ENCODE measurements at places on chromosomes 6 and 20.

- DNase-seq, result no peak
These were observed 60.8 kb upstream of the SSTR4 start for GRCh38 chr20:22974354-22974753.

DNA sequence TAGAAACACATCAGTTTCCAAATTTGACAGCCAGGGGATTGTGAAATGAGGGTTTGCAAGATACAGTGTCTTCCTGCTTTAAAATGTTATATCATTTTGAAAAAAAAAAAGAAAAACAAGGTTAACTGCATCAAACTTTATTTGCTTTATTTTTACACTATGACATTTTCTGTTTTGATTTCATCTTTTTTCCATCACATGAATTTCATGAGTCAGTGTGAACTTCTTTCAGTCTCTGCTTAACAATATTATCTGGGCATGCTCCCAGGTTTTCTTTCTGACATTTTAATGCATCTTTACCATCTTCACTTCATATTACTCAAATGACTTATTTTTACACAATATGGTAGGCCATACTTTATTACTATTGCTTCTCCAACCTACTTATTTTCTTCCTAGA is 1.9 kb downstream of the NCOA7 start:
- DNase-seq, result no peak

GRCh38 chr6:17491416-17492142 is 98.2 kb downstream of the CAP2 start:
- DNase-seq, result no peak

DNA sequence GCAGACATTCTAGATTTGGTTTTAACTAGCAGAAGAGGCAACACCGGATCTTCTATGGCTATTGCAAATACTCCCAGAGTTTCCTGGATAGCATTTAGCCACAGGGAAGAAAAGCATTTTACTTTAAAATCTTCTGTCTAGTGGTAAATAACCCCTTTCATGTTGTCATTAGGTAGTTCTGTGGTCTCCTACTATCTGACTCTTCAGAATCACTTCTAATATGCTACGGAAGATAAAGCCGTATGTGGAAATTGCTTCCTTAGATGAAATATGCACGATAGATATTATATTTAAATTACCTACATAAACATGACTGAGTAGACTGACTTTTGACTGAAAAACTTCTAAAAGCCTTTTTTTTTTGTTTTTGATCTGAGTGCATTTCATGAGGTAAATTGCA is 759 bp downstream of the CRISP3 start:
- DNase-seq, result no peak

- DNase-seq, result no peak
These were observed 27.8 kb downstream of the PRSS16 start for GRCh38 chr6:27275025-27275956.

DNA sequence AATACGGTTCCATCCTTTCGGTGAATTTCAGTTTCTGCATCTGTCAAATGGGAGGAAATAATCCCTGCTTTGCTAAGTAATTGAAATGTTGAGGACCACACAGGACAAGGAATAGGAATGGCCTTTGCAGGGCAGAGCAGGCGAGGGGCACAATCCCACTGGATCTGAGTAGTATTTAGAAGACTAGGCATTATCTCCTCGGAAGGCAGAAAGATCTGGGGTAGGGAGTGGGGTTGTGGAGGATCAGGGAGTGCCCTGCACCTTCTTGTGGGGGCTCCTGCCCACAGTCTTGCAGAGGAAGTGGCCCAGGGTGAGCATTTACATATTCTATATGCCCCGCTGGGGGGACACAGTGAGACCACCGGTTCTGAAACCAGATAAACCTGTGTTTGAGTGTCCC is 87.1 kb upstream of the SIRPA start:
- DNase-seq, result no peak

- no peak for DNase-seq
These were observed 11.6 kb downstream of the BACH2 start for GRCh38 chr6:90285042-90285481.

DNA sequence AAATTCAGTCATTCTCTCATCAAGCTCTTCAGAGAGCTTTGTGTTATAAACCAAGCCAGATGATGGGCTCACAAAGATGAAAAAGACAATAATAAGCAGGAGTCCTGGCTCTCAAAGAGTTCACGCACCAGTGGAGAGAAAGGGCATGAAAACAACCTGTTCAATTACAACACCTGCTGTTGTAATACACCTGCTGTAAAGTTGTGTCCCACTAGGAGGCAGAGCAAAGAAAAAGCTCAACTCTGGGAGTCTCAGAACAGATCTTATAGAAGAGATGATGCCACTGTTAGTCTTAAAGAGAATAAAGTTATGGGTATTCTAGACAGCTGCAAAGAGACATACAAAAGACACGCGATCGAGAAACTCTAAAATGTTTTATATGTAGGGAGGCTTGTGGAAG is 100.6 kb downstream of the DCDC2 start:
- DNase-seq, result no peak

DNA sequence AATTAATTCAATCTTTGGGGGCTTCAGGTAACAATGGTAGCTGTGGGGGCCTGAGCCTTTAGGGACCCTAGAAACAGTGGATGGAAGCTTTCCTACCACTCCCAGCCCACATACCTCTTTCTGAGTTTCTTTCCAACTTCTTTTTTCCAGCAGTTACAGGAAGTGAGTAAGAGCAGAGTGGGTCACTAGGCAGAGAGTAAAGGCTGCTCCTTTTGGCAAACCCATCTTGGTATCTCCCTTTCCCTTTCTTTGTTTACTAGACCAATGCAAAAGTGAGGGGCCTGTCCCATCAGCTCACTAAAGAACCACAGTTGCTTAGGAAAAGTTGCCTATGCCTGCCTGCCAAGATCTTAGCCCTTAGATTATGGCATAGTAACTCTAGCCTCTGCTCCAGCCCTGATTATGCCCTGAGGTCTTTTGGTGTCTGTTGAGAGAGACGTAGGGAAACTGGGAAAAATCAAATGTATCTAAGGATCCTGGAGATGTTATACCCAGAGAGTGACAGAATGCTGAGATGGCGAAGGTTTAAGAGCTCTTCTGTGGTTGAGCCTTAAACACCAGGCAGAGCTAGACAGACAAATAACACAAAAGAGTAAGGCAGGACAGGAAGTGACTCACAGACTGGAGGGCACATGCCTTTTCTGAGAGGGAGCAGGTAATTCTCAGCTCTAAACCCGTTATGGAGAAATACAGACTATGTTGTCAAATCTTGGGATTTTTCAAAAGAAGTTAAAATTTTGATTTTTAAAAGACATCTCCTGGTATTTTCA is 31.3 kb downstream of the TRMT6 start:
- DNase-seq, result no peak

GRCh38 chr6:158756126-158756525 is 63.0 kb downstream of the EZR start:
- DNase-seq, result no peak

- DNase-seq, result no peak
These were observed 28.9 kb downstream of the FYN start for GRCh38 chr6:111844376-111844775.

GRCh38 chr20:46563170-46563859 is 12.9 kb upstream of the OCSTAMP start:
- no peak for DNase-seq

GRCh38 chr6:155310596-155310995 is 3.7 kb downstream of the TFB1M start:
- no peak for DNase-seq

DNA sequence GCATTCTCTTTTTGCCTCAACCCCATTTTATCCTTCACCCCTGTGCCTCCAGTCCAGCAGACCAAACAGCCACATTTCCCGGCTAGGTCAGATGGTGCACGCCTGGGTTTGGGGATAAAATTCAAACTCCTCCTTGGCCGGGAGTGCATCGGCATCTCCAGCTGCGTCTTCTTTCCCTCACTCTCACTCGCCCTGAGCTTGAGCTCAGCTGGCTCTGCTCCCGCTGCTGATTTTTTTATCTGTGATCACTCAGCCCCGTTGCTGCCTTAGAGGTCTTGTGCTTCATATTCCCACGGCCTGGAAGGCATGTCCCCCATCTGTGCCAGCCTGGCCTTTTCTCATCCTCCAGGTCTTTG is 6.8 kb upstream of the EZR start:
- DNase-seq, result no peak

DNA sequence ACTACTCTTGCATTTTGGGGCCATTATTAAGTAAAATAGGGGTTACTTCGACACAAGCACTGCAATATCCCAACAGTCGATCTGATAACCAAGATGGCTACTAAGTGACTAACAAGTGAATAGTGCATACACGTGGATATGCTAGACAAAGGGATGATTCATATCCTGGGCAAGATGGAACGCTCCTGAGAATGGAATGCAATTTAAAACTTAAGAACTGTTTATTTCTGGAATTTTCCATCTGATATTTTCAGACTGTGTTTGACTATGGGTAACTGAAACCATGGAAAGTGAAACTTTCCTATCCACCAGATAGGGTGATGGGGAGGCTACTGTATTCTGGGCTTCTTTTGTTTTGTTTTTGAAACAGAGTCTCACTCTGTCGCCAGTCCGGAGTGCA is 66.5 kb downstream of the ILRUN start:
- no peak for DNase-seq
